ENCODE measurements at places on chromosomes 13 and 19.

DNA sequence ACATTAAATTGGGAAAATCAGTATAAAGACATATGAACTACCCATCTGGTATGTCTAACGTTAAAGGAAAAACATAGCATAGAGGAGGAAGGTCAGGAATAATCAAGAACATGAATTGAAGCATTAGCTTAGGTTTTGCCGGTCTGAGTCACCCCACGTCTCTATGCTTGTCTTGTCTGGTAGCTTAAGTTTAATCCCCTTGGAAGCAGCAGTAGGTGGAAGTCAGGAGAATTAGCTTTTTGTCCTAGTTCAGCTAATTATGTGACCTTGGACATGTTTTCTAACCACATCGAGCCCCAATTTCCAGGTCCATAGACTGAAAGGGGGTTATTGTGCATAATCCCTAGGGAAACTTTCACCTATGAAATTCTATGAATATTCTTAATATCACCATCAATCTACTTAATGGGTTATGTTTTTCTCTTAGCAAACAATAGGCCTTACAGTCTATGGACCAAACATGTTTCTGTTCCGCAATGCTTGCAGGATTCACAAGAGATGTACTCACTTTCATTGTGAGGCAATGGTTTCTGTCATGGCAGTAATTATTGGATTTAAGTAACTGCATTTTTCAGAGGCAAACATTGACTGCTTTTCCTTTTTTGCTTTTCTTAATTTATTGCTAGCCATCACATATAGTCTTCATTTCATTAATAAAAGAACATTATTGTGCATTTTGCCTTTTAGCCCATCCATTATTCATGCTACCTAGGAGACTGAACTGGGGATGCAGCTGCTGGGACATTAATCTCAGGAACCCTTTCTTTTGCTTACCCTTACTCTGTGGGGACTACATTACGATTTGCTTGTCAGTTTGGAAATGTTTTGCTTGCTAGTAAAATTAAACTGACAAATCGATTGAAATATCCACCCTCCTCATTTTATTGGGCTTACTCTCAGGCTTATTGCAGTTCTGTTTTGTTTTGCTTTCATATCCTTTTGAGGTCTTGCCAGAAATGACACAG is 304.8 kb upstream of the MAB21L1 start:
- DNase-seq: no peak

DNA sequence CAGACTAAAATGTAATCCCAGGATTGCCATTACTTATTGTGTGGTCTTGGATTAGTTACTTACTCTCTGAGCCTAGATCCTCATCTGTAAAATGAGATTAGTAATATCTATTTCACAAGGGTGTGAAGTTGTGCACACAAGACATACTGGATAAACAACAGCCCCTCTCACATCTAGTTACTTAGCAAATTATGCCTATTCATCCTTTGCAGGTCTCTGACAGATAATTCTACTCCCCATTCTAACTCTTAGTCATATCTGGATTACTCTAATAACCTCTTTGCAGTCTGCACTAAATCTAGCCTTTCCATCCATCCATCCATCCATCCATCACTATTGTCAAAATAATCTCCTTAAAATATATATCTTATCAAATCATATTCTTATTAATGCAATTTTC is 12.4 kb downstream of the MTRF1 start:
- no peak for DNase-seq

DNA sequence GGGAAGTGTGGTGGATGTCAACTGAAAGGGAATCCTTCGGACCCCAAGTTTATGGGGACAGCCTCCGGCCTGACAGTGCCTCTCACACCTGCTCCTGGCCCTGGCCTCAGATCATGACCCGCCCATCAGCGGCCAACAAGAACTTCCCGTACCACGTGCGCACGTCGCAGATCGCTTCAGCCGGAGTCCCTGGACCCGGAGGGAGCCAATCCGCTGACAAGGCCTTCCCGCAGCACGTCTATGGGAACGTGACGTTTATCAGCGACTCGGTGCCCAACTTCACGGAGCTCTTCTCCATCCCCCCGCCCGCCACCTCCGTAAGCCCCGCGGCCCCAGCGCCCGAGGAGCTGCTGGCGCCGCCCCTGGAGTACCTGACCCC is 2.0 kb upstream of the MEGF8 start:
- no peak for DNase-seq

GRCh38 chr13:57030671-57031070 is 110.0 kb upstream of the PRR20A start:
- no peak for DNase-seq

GRCh38 chr19:38263689-38264485 is 486 bp upstream of the SPINT2 start:
- peak; percentile 46 for DNase-seq

DNA sequence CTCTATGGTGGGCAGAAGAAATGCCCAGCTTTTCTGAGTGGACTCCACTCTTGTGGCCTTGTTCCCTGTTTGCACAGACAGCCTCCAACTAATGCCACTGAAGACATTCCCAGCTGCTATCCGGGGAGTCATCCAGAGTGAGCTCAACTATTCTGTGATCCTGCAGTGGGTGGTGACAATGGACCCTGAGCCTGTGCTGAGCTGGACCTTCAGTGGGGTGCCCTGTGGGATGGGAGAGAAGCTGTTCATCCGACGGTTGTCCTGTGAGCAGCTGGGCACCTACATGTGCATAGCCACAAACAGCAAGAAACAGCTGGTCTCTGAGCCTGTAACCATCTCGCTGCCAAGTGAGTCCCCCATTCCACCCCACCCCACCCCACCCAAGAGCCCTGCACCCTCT is 10.3 kb downstream of the IGSF23 start:
- DNase-seq: no peak

- no peak for DNase-seq
These were observed 242.4 kb downstream of the RGCC start for GRCh38 chr13:41699759-41700158.

DNA sequence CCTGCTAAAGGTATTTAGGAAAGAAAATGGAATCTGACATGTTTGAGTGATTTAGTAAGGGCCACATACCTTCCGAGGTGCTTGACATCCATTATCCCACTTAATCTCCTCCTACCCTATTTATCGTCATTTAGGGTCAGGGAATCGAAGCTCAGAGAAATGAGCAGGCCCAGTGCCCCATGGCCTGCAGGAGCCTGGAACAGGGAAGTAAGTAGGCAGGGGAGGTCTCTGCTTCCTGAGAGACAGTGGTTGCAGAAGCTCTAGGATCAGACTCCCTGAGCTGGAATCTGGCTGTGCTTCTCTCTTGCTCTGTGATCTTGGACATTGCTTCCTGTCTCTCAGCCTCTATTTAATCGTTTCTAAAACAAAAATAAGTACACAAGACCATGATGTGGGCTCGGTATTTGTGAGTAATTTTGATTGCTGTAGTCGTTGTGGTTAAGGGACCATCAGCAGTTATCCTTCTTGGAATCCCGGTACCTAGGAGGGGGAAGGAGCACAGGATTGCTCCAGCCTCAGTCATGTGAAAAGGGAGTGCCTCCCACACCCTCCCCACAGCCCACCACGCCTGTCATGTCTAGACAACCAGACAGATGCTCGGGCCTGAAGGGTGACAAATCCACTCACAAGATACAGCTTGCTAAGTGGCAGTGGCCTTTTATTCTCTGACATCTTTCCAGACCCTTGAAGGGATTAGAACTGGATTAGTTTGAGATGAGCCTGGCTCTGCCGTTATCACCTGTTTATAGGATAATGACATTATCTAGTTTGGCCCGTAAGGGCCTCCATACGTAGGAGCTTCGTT is 169.2 kb upstream of the TSHZ3 start:
- no peak for DNase-seq

DNA sequence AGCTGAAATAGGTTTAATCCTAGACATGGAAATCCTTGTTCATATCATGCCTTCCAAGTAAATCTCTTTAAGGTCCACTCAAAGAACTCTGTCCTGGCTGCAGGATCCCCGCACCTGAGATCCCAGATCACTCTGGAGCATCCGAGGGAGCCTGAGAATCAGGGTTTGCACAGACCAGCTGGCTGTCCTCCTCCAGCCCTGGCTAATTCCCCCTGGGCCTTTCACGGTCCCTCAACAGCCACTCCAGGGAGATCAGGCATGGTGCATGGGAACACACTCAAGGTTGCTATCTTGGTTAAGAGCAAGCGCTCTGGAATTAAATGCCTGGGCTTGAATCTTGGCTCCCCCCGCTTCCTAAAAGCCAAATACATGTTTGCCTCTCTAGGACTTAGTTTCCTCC is 130.8 kb downstream of the IRS2 start:
- DNase-seq: no peak

GRCh38 chr13:45198924-45199323 is 1.9 kb downstream of the KCTD4 start:
- DNase-seq: no peak

All from thoracic aorta (tissue), 2 donors.